ENCODE measurements at places on chromosomes 1 and 21.

GRCh38 chr1:68973459-68974244 lies 476.8 kb upstream of the DEPDC1 start:
- no peak for DNase-seq

GRCh38 chr1:52877554-52877953 lies 35.0 kb downstream of the ZYG11A start:
- DNase-seq = peak; percentile 32

DNA sequence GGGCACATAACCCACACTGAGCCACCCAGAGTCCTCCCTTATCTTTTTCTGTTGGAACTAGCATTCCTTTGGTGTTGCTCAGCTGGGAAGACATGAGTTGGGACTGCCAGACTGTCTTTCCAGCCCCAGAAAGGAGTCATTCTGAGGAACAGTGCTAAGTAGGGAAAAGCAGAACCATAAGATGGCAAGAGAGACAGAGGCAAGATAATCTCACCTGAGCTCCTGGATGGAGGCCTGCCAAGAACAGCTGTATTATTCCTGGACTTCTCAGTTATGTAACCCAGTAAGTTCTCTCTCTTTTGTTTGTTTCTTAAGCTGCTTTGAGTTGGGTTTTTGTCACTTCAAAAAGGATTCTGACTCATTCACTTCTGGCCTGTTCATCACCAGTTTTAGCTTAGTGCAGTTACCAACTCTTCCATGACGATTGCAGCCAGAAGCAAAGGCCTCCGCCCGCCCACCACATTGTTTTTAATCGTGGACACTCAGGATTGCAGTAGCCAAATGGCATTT lies 134.4 kb downstream of the OMA1 start:
- peak; percentile 16 for DNase-seq

- DNase-seq = no peak
Measured at GRCh38 chr1:19877181-19877750, 4.9 kb upstream of the OTUD3 start.

GRCh38 chr21:25501996-25502665 lies 105.2 kb downstream of the MRPL39 start:
- no peak for DNase-seq

DNA sequence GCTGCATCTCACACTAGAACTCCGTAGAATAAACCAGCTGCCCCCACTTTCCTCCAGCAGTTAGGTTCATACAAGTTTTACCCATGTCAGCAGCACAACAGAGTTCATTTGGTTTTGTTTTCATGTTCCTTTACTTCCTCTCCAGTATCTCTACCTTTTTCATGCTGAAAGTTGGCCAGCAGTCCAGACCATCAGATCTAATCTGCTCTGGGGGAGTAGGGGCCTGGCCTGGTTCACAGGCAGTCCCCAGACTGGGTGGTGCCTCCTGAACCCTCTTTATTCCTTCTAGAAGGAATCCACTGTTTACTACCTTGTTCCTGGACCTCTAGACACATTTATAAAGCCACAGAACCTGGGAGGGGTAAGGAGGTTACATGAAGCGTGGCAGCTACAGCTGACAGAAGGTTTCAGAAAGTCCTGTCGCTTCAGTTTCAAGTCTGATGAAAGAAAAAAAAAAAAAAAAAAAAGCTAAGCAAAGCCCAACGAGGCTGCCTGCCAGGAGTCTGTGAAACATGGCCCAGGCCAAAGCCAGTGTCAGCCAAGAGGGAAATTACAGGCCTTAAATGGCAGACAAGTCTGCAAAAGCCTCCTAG lies 184.6 kb upstream of the JUN start:
- peak; percentile 30 for DNase-seq

GRCh38 chr1:113676524-113676923 lies 82.8 kb downstream of the PHTF1 start:
- DNase-seq = no peak
